ENCODE measurements at places on chromosomes 12 and 14.

GRCh38 chr14:95922080-95922479, 45.4 kb downstream of the TUNAR start:
- no peak for DNase-seq

DNA sequence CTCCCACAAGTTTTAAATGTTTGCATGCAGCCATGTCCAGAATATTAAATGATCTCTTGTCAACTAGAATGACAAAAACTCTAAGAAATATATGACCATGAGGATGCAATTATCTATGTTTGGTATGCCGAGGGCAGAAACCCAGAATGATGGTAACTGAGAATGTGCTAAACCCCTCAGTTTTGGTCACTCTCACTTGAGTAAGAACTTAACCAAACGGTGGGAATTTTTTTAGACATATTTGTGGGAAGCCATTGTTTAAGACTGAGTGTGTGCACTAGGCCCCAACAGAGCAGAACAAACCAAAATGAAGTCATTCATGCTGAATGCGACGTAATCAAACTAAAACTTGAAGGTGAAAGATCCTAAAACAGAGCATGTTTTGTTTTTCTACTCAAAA, 1927.9 kb upstream of the SEL1L start:
- DNase-seq, result no peak

DNA sequence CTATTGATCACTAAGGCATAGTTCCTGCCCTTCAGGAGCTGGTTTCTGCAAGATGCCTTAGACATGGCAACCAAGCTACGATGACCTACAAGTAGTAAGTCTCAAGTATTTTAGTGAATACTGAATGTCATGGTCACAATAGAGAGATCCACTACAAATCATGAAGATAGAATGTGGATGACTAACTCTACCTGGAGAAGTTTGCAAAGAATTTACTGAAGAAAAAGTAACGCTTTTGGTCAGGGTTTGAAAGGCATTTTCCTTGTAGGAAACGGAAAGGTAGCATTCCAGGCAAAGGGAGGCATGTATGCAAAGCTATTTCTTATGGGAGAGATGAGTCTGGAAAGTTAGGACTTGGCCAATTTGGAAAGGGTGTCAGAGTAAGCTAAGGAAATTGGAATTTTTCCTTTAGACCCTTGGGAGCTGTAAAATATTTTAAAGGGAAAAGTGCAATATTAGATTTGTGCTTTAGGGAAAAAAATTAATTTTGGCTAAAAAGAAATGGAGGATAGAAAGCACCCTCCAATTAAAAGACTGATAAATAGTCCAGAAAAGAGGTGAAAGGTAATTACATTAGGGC, 377.5 kb downstream of the EGLN3 start:
- DNase-seq, result no peak

DNA sequence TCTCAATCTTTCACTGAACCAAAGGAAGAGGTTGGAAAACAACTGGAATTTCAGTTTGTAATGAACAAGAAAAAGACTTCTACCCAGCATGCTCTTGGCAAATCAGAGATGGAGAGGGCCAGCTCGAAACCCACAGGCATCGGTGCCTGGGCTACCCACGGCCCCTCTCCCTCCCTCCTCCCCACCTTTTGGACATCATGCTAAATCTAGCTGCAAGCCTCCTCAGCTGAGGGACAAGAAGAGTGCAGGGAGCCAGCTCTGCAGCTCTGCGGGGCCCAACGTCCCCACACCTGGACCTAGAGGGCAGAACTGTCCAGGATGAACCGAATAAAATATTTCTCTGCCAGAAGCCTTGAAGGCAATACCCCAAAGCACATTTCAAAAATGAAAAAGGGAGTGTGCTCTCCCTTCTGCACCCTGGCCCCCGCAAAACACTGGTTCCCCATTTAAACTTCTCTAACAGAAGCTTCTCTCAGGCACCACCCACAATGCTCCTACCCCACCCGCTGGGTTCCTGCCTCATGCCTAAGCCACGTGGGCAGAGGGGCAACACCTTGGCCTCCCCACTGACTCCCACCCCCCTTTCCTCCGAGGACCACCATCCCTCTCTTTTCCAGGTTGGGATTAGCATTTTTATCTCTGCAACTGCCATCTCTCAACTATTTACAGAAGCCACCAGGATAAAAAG, 8.2 kb downstream of the CAMKK2 start:
- no peak for DNase-seq

DNA sequence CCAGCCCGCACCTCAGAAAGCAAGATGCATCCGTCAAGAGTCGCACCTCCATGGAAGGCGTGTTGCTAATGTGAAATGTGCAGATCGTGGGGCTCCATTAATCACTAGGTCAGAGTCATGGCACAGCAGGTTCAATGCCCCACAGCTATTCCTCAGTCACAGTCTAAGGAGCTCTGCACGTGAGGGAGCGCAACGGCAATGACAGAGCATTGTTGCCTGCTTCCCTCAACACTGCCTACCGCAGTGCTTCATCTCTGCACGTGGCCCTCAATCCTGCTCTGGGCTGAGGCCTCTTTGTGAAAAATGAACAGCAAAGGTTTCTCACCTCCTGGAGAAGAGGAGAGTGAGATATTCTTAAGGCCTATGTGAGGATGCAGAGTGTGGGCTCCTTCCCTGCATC, 995.2 kb upstream of the TMEM132C start:
- no peak for DNase-seq
